Fibroblast of lung (primary cell): ENCODE measurements at places on chromosomes 7 and 10.

DNA sequence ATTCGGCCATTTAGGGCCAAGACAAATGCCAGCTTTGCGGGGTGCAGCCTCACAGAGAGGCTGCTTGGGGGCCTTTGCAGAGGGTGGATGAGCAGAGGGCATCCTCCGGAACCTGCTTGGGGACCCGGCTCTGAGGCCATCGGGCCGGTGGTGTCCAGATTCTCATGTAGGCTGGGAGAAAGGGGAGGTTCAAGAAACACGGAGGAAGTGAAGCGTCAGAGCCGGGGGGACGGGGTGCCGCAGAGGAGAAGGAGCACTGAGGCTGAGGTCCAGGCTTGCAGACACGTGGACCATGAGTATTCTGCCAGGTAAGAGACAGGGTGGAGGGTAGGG is 150.7 kb upstream of the SHH start:
- no peak for DNase-seq

DNA sequence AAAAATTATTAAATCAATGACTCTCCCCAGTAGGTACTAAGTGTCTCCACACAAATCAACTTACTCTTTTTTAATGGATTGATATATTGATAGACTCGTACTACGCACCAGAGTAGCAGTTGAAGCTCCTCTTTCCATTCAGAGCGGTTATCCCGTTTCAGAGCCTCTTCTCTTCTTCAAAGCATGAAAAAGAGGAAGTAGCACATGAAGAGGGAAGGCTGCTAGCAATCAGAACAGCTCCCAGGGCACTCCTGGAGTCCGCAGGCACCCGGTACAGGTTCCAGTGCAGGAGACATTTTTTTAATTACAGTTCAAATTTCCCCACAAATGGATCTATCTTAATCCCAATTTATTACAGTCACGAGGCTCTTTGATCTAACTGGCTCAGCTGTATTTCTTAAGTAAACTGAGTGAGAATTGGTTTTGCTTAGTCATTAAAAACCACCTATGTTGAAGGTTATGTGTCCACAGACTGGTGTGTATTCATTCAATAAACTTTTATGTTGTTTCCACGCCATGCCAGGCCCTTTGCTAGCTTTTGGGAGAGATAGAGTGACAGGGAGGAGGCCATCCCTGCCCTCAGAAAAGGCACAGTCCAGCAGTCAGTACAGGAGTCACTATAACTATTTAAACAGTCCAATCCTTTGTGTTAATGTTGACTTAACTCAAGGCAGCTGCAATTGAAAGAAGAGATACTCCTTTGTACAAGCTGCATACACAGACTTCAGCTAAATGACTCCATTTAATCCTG is 32.1 kb upstream of the CALN1 start:
- no peak for DNase-seq

DNA sequence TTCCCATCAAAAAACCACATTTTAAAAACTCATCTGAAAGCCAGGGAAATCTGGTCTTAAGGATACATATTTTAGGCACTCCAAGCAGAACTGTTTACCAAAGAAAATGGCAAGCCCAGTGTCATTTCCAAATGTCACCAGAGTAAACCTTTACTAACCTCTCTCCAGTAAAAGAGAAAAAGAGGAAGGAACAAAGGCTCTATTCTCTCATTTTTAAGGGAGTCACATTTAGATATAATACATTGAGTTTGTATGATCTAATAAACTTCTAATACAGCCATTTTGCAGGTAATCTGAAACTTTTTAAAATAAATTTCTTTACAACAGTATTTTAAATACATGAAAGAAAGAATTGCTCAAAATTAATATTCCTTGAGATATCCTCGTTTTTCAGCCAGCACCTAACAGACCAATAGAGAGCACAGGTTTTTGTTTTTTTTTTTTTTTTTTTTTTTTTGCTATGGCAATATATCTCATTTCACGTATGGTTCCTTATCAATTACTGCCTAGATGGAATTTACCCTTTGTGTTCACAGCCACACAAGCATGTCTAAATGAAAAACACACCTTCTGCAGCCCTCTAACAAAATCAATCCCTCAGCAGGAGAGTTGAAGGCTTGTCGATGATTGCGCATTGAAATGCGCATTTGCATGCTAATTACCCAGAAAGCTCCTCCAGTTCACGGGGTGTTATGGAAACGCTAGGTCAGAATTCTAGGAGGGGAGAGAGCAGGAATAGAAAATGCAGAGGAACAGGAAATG is 39.8 kb upstream of the MSRB2 start:
- no peak for DNase-seq

- DNase-seq, result no peak
These were observed 68.1 kb downstream of the CALN1 start for GRCh38 chr7:72343991-72344390.

GRCh38 chr10:99748823-99749451 is 16.9 kb downstream of the CUTC start:
- DNase-seq, result no peak

- DNase-seq, result no peak
These were observed 31.6 kb downstream of the HECW1 start for GRCh38 chr7:43143918-43144589.

DNA sequence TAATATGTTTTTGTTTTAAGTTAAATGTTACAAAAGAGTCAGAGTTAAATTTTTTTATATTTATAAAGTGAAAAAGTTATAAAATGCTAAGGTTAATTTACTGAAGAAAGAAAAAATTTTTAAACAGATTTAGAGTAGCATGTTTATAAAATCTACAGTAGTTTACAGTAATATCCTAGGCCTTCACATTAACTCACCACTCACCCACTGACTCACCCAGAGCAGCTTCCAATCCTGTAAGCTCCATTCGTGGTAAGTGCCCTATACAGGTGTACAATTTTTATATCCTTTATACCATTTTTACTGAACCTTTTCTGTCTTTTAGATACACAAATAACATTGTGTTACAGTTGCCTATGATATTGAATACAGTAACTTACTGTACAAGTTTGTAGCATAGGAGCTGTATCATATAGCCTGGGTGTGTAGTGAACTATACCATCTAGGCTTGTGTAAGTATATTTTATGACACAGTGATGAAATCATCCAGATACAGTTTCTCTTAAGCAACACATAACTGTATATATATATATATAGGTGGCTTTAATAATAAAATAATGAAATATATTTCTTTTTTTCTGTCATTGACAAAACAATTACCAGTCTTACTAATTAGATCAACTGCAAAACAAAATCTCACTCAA is 79.6 kb downstream of the PTEN start:
- DNase-seq, result no peak

- no peak for DNase-seq
These were observed 237.0 kb downstream of the EBF3 start for GRCh38 chr10:129727071-129727470.

DNA sequence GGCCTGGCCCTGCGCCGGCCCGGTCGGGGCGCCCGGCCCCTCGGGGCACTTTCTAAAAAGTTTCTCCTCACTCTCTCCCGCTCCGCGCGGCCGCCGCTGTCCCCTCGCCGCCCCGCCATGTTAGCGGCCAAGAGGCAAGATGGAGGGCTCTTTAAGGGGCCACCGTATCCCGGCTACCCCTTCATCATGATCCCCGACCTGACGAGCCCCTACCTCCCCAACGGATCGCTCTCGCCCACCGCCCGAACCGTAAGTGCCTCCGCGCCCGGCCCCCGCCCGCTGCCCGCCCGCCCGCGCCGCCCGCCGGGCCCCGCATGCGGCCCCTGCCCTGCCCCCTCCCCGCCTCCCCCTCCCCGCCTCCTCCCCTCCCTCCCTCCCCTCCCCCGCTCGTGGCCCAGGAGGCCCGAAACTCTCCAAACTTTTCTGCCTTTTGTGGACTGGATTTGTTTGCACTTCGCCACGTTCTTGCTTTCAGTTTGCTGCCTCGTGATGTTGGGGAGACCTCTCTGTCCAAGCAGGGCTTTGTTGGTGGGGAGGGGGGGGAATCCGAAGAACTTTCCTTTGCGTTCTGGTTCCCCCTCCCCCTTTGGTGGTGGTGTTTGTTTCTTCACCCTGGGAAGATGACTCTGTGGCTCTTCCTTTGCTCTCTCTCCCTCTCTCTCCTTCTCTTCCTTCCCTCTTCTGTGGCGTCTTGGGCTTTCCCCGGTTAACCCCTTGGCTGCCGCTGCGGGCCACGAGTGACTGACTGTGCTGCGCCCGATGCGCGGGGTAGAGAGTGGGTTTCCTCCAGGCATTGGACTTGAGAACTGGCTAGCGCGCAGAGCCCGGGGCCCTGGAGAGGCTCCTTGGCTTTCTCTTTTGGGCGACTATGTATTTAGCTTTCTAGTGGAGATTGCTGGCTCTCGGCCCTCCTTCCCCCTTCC is 1.6 kb downstream of the TCF7L2 start:
- peak; percentile 85 for DNase-seq

- peak; percentile 25 for DNase-seq
These were observed 10.4 kb downstream of the HDAC9 start for GRCh38 chr7:18505870-18506460.

DNA sequence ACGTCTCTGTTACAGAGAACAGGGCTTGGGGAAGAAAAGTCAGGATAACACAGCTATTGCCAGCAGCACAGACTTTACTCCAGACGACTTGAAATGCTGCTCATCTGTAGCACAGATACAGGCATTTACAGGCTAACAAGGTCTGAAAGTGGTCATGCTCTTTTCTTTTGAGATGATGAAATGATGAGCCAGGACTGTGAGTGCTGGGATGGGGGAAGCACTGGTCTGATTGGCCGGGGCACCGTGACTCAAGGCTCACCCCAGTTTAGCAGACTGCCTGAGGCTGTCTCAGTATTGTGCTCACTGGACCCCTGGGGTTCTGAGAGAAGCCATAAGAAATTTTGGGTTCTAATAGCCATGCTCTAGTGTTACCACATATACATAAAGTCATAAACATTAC is 12.4 kb downstream of the SMKR1 start:
- DNase-seq, result no peak

- DNase-seq, result no peak
These were observed 48.5 kb upstream of the LEP start for GRCh38 chr7:128192497-128193142.

DNA sequence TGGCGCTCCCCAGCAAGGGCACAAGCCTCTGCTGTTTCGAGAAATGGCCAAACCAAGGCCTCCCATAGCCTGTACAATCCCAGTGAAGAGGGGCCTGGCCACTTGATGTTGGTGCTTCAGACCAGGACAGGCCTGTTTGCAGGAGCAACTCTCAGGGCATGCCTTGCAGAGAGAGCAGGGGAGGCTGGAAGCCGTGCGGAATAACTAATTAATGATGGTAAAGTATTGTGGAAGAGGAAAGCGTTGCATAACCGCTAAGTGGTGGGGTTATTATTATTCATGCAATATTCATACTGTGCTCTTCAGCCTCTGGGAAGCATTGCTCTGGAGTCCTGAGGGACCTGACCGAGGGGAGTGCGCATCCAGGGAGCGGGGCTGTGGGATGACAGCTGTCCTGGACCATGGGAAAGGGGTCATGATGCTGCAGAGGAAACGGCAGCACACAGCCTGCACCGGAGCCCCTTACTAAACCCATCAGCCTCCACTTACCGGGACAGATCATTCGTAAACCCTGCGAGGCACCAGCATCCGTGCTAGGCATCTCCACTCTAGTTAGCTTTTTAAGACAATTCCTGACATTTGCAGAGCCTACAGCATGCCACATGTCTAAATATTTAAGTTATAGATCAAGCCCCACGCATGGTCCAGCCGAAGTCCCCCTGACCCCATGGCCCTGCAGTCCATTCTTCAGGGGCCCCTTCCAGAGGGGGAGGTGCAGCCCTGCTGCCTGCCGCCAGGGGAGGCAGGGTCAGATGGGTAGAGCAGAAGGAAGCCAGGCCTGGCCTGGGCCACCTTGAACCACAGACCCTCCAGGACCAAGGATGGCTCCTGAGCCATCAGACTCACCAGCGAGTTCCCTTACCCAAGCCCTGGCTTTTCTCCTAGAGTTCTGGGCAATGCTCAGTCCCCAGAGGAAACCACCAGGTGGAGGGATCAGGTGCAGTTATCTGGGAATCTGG is 11.6 kb downstream of the TMEM273 start:
- no peak for DNase-seq

GRCh38 chr10:95616446-95616845 is 40.1 kb downstream of the ALDH18A1 start:
- DNase-seq, result no peak
